Stimulated activated CD8-positive, alpha-beta memory T cell treated with anti-CD3 and anti-CD28 coated beads, Interleukin-2, amount 100 ng/mL, for 48 hours (primary cell): ENCODE measurements at places on chromosomes 12 and 14.

DNA sequence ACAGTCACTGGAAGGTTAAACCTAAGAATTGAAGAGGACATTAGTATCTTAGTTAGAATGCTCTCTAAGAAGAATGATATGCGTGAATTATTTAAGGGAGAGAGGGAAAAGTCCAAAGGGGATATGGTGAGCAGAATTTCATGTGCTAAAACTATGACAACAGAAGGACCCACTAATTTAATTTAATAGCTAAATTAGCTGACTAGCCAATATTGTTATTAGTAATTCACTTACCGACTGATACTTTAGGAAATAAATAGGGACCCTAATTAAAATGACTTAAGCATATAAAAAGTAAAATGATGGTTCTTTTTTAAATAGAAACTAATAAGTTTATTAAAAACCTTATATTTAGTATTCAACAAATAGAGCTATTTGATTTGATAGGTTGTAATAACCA lies 179.6 kb downstream of the RASSF9 start:
- no peak for DNase-seq

- DNase-seq = no peak
Observed at GRCh38 chr12:39354955-39355354, 88.0 kb downstream of the KIF21A start.

- no peak for DNase-seq
Observed at GRCh38 chr14:89641495-89642175, 224.6 kb upstream of the FOXN3 start.

GRCh38 chr14:21498540-21499526 lies 12.3 kb downstream of the METTL3 start:
- DNase-seq = no peak

- DNase-seq = peak; percentile 69
Observed at GRCh38 chr12:32106517-32107358, at the start of gene BICD1. Gene BICD1 (plus strand): TSS chr12:32106847. CDS start chr12:32107332, 485 bp downstream.

DNA sequence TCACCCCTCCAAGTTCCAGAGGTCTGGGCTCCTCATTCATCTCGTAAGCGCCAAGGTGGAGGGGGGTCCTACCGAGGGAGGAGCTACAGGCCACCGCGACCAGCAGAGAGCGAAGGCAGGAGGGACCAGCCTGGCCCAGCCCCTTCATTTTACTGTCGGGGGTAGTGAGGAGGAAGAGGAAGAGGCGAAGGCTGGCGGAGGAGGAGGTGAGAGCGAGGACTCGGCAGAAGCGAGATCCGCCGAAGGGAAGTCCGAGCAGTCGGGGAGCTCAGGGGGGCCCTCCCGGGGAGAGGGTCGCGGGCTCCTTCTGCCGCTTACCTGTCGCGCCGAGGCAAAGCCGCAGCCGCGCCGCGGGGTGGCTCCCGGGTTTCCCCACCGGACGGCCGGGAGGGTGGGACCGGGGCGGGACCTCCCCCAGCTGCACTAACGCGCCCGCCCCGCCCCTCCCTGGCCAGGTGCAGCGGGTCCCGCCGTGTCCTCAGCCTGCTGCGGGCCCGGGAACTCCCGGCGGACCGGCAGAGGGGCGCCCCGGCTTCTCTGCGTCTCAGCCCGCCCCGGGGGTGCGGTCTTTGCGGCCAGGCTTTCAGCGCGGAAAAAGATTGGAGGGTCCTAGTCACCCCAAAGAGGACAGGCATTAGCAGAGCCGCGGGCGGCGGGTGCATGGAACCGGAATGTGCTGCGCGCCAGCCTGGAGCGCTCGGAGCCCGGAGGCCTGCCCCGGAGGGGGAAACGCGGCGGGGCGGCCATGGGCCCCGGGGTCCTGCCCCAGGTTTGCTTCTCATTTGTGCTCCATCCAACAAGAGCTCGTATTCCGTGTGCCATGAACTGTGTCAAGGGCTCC lies at the start of gene GALNT6:
TSS of gene GALNT6 (minus strand) at position 124 of the 841 bp plus-strand sequence. CDS start 11,625 bp downstream, outside the sequence.
- peak; percentile 65 for DNase-seq

DNA sequence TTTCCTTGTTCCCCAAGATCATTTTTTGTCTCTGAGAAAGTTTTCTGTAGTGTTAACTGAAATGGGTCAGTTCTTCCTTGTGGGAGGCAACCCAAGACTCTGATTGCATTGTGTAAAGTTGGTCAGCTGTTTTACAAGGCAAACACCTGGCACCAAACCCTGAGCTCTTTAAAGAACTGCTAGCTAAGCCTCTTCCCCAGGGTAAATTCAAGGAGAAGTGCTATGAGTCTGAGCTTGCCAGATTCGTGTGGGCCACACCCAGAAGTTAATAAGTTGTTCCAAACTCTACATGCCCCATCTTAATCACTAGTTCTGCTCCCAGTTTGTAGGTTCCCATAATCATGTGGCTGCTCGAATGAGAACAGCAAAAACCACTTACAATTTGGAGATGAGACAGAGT lies 214.5 kb downstream of the BTG1 start:
- no peak for DNase-seq

GRCh38 chr14:100539003-100539660 lies 48.1 kb downstream of the BEGAIN start:
- no peak for DNase-seq
